Stimulated activated CD4-positive, alpha-beta T cell treated with anti-CD3 and anti-CD28 coated beads, Interleukin-4, amount 100 ng/mL, for 24 hours (primary cell): ENCODE measurements at places on chromosomes 13 and 19.

DNA sequence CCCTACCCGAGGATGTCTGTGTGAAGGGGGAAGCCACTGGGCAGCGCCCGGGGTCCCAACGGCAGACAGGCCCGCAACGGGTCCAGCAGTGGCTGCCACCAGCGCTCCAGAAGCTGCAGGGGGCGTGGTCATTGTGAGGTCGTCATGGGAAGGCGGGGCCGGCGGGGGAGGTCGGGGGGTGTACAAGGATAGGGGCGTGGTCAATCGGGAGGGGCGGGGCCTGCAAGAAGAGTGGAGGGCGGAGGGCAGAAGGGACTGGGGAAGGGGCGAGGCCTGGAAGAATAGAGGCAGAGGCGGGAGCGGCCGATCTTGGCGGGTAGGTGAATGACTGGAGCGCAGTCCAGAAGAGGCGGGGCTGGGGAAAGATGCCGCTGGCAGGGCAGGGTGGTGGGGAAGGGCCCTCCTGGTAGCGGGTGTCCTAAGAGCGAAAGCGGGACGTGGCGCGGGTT is 4.4 kb downstream of the FUZ start:
- peak; percentile 84 for DNase-seq

- no peak for DNase-seq
Observed at GRCh38 chr19:44954278-44954648, 917 bp upstream of the CLPTM1 start.

- peak; percentile 69 for DNase-seq
Observed at GRCh38 chr19:996051-996838, 4.0 kb upstream of the GRIN3B start.

- no peak for DNase-seq
Observed at GRCh38 chr13:69287050-69287698, 820.5 kb upstream of the ATXN8OS start.

DNA sequence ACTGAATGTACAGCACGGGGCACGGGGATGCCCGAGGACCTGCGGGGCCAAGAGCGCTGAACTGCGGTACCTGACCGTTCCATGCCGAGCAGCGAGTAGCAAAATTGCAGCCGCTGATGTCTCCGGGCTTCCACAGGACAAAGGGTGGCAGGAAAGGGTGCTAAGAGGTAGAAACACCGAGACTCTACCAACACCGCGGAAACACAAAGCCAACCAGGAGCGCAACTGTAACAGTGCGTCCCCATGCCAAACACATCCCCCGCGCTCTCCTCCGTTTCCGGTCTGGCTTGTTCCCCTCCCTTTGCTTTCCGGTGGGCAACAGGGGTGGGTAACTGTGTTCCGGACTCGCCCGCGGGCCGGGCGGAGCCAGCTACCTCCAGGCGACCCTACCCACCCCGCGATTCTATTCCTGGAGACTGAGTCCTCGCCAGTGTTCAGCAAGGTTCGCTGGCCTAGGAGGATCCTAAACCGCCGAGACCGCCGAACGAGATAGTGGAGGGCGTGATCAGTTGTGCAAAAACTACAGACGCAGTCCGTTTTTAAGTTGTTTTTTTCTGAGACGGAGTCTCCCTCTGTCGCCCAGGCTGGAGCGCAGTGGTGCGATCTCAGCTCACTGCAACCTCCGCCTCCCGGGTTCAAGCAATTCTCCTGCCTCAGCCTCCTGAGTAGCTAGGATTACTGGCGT is 34.9 kb upstream of the NEK3 start:
- peak; percentile 90 for DNase-seq

DNA sequence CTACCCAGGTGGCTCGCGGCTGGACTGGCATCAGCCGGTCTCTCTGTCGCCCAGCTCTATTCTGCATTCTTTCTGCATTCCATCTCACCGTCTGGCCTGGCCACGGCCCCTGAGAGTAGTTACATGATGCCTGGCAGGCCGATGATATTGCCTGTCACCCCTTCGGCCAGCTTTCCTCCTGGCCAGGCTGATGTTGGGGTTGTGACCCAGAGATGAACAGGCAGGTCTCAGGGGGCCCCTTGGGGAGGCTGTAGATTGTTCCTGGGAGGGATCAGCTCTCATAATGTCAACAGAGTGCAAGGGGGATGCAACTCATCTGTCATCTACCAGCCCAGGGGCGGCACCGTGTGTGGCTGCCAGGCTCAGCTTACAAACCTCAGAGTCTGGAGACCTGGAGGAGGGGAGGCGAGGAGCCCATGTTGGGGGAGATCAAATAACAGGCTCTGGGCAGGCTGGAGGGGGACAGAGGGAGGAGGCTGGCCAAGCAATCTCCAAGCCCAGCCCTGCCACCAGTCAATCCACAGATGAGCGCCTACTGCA is 13.6 kb upstream of the FBXO17 start:
- no peak for DNase-seq

GRCh38 chr19:45423033-45423588 is 606 bp downstream of the ERCC1 start:
- DNase-seq = peak; percentile 84

DNA sequence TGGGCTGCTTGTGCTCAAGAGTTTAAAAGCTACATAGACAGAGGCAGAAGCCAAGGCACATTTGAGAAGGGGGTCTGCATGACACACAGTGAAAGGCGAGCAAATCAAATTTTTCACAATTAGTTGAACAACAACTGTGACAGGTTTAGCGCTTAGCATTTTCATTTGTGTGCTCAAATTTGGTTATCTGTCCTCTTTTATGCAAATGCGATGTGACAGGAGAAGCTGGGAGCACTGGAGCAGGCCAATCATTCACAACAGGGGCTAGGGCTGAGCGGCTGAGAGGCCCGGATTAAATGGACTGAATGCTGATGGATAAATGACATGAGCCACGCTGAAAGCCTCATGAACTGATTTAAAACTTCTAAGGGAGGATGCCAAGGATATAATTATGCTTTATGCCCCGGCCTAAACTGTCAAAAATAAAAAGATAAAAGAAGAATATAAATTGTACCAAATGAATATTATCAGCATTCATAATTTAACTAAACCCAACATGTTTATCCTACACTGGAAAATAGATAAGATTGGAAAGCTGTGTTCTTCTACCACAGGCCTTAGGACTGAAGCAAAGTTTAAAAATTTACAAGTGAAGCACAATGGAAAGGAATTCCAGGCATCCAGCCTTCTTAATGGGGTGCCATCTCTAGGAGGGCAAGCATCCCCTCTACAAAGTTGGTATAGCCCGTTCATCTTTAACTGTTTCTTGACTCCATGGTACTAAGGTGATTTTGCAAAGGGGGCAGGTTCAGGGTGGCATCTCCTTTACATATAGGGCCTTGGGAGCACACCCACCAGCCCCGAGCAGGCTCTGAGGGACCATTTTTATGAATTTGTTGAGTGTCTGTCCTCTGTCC is 117.9 kb downstream of the RBM26 start:
- no peak for DNase-seq

GRCh38 chr19:55528030-55528803 is 8.7 kb downstream of the SBK2 start:
- no peak for DNase-seq

GRCh38 chr13:102318233-102318632 is 83.6 kb downstream of the FGF14 start:
- no peak for DNase-seq

- DNase-seq = no peak
Observed at GRCh38 chr13:39557285-39557955, 45.6 kb downstream of the LHFPL6 start.

DNA sequence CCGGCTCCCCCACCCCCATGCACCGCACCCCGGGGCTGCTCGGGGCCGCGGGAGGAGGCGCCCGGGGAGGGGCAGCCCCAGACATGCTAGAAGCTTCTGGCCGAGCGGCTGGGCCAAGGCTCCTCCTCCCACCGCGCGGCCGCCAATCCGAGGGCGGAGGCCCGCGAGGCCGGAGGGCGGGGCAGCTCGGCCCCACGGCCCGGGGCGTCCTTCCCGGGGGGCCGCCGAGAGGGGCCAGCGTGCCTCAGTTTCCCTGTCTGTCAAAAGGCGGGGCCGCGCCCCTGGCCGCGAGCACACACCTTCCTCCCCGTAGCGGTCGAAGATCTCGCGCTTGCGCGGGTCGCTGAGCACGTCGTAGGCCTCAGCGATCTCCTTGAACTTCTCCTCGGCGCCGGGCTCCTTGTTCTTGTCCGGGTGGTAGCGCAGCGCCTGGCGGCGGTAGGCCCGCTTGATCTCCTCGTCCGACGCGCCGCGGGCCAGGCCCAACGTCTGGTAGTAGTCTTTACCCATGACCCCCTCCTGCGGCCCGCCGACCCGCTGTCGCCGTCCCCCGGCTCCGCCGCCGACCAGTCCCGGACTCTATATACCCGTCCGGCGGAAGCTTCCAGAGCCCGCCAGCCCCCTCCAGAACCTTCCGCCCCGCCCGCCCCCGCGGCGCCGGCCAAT is at the start of gene DNAJB1:
Gene DNAJB1 (minus strand): TSS at position 558 of the 666 bp plus-strand sequence. CDS start 48 bp downstream, at position 510.
- peak; percentile 63 for DNase-seq

GRCh38 chr19:18828786-18829185 is 3.0 kb upstream of the UPF1 start:
- no peak for DNase-seq

- peak; percentile 79 for DNase-seq
Observed at GRCh38 chr19:41753936-41754529, 1.3 kb upstream of the CEACAM6 start.

DNA sequence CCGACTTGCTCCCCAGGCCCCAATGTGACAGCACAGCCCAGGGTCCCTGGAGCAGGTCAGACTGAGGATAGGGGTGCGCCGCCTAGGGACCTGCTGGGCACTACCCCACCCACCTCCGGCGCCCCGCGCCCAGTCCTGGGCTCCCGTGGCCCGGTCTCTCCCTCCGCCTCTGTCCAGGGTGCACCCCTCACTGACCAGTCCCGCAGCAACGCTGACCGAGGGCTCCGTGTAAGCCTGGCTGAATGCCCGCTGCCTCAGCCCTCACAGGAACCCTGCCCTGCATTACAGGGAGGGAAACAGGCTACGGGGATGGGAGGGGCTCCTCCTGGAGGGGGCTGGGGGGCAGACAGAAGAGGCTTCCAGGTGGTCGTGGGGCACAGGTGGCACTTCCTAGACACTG is 31.7 kb downstream of the GPX4 start:
- DNase-seq = no peak

- no peak for DNase-seq
Observed at GRCh38 chr19:28718909-28719308, 494.0 kb downstream of the UQCRFS1 start.

DNA sequence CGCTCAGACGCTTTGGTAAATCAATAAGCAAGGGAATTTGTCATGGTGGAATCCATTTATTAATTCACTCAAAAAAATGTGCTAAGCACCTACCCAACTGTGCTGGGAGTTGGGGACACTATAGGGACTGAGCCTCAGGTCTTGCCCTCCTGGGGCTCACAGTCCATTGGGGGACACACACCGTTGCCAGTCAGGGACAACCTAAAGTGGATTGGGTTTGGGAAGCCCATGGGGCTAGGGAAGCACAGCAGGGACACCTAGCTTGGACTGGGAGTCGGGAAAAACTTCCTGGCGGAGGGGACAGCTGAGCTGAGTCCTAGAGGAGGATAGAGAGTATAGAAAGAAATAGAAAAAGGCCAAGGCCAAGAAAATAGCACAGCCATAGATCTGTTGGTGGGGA is 8.5 kb downstream of the FOSB start:
- no peak for DNase-seq

DNA sequence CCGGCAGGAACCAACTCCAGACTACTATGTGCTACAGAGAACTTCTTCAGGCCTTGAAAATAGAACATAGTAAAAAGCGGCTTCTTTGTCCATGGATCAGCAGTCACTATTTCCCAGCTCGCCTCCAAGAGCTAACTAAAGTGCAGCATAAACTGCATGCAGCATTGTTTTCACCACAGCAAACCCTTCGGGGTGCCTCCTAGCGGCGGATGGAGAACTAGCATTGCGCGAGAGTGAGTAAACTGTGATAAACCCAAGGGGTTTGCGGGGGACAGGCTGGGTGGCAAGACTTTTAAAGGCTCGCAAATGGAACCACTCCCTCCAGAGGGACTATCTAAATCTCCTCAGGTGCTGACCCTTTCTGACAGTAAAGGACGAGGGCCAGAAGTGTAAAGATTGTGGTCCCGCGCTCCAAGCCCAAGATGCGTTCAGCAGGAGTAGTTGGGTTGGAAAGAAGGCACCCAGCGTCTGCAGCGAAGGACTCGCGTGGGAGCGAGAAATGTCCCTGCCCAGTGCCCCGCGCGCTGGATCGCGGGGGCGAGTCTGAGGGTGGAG is 21.5 kb upstream of the SGCG start:
- DNase-seq = peak; percentile 22

GRCh38 chr13:91154558-91155353 is 192.7 kb upstream of the MIR17HG start:
- DNase-seq = no peak

GRCh38 chr13:40207001-40207478 is 459.4 kb downstream of the FOXO1 start:
- no peak for DNase-seq

GRCh38 chr19:42081584-42082203 is 5.7 kb downstream of the ZNF574 start:
- DNase-seq = peak; percentile 21

- DNase-seq = no peak
Observed at GRCh38 chr13:109043636-109044035, 414.2 kb downstream of the MYO16 start.

GRCh38 chr19:41910992-41911888 is 17.0 kb downstream of the ERFL start:
- no peak for DNase-seq

DNA sequence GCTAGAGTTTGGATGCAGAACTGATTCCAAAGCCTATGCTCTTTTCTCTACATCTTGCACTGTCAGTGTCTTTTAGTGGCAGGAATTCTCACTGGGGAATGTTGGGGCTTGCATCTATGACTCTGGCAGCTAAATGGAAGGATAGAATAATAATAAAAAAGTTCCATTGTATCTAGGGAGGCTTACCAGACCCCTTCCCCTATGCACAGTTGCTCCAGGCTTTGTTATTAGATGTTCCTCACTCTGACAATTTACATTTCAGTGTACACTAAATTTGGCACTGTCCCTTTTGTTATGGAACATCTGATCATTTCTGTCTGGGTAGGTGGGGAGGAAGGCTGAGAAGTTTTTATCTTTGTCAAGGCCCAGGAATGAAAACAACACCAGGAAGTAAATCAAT is 3.7 kb upstream of the TRIM13 start:
- no peak for DNase-seq

- no peak for DNase-seq
Observed at GRCh38 chr13:61988810-61989209, 573.2 kb upstream of the PCDH20 start.

GRCh38 chr19:49744946-49745381 is 18.1 kb downstream of the TSKS start:
- DNase-seq = no peak

GRCh38 chr19:2083174-2083854 is 12.8 kb downstream of the MOB3A start:
- peak; percentile 65 for DNase-seq

GRCh38 chr13:41746259-41746658 is 214.7 kb downstream of the VWA8 start:
- no peak for DNase-seq
